Smooth muscle cell of the coronary artery (primary cell): ENCODE measurements at places on chromosomes 2 and 18. TPM values are rescaled to one million over a fixed set of nuclear protein-coding genes. Genes with fewer than 3 reads are reported as not detected.

The CXCR1 gene
- total RNA-seq = not detected in 2 replicates

The CYP26B1 gene
- 0.45 and 2.9 TPM in 2 replicates for total RNA-seq

The MROH2A gene
- 0.15 TPM in 1 of 2 replicates, not detected in the other for total RNA-seq

The STARD6 gene
- 0.15 TPM in 1 of 2 replicates, not detected in the other for total RNA-seq

The NCKAP5 gene
- 1.4 and 1.7 TPM in 2 replicates for total RNA-seq

The GPAT2 gene
- 1.9 and 12.7 TPM in 2 replicates for total RNA-seq

The AFF3 gene
- total RNA-seq = 0.08 and 0.12 TPM in 2 replicates

The LOXHD1 gene
- total RNA-seq = 0.94 TPM in 1 of 2 replicates, not detected in the other

The RNF181 gene
- 322 and 332 TPM in 2 replicates for total RNA-seq

The FSHR gene
- not detected in 2 replicates for total RNA-seq

The MRPL53 gene
- total RNA-seq = 54.0 and 95.4 TPM in 2 replicates

The CHST9 gene
- not detected in 2 replicates for total RNA-seq

The FAM228A gene
- 0.23 and 2.3 TPM in 2 replicates for total RNA-seq

The ABCB11 gene
- not detected in 2 replicates for total RNA-seq

The UGT1A6 gene
- total RNA-seq = 0.08 TPM in 1 of 2 replicates, not detected in the other

The GPR55 gene
- not detected in 2 replicates for total RNA-seq
